RWPE1 (cell line): ENCODE measurements at places on chromosomes 6 and 20.

DNA sequence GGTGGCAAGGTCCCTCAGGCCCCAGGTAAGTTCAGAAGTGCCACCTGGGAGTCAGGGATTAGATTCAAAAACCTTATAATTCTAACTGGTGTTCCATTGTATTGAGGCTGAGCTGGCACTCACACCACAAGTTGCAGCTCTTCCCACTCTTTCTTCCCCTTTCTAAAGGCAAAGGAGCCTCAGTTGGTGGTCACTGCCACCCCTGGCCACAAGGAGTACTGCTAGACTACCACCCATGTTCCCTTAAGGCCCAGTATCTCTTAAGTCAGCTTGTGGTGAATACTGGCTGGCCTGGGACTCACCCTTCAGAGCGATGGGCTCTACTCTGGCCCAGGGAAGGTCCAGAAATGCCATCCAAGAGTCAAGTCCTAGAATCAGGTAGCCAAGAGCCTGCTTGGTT lies 421.1 kb upstream of the KHDRBS2 start:
- DNase-seq: no peak

DNA sequence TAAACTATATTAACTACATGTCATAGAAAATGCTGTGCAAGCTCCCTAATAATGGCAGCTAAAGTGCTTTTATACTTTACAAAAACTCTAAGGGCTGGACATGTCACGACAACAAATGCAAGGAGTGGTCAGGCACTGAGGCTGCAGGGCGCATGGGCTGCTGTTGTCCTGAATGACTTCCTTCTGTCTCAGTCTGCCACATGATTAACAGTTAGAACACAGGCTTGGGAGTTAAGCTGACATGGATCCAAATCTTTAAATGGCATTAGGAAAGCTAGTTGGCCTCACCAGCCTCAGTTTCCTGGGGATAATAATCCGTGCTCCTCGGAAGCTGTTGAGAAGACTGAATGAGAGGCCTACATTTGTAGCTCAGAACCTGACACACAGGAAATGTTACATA lies 57.4 kb downstream of the PREP start:
- no peak for DNase-seq

- no peak for DNase-seq
These were observed 404.1 kb downstream of the CDH4 start for GRCh38 chr20:61656198-61656597.

DNA sequence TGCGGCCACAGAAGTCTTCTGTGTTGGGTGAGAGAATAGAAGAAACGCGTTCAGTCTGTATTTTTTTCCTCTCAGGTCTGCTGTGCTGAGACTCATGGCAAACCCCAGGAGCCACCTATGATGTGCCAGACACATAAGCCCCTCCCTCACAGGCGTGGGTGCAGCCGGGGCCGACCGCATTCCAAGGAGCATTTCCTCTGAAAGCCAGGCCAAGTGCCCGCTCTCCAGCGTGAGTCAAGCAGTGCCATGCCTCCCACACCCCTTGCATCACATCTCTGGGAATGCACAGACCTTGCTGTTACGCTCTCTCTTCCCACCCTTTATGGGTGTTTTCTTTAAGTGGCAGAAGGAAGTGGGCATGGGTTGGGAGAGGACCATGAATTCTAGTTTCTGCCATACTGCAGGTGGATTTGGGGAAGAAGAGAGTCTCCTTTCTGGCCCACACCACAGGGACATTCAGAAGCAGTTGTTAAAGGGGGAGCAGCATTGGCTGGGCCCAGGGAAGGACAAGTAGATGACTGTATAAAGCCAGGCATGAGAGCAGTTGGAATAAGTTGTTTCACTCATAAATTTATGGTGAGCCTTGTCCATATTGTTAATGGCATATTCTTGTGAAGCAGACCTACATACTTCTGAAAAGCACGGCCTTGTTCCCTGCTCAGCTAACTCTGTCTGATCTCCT lies 37.1 kb upstream of the TFAP2A start:
- DNase-seq: peak; percentile 96

GRCh38 chr20:35600993-35601973 lies 14.3 kb upstream of the SPAG4 start:
- DNase-seq: peak; percentile 88

DNA sequence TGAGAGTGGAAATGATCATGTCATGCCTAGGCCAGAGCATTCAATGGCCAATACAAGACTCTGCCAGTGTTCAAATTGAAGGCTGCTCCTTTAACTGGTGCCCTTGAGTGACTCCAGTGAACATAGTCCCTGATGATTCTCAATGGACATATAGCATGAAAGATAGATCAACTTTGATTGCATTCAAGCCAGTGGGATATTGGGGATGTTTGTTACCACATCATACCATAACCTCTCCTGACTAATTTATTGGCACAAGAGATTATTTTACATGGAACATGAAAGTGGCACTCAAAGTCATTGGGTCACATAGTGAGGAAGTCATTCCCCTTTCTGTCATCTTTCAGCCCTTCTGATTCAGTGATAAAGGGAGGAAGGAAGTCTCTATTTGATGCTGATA lies 139.0 kb downstream of the EYA2 start:
- no peak for DNase-seq

DNA sequence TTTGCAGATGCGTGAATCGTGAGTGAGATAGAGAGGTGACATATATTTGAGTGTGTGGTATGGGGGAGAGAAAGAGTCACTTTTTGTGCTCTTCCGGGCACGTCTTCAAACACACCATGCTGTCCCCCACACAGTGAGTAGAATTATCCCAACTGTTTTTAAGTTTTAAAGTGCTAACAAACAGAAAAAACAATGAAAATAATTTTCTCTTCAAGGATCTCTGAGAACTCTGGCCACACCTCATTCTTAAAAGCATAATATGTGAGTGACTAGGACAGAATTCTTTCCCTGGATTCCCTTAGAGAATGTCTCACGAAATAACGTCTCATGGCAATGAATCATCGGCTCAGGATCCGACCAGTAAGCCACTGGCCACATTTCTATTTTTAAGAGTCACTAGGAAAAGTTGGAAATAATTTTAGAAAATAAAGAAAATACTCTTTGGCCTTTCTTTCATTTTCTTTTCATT lies 235.7 kb upstream of the ZNF217 start:
- DNase-seq: peak; percentile 97

DNA sequence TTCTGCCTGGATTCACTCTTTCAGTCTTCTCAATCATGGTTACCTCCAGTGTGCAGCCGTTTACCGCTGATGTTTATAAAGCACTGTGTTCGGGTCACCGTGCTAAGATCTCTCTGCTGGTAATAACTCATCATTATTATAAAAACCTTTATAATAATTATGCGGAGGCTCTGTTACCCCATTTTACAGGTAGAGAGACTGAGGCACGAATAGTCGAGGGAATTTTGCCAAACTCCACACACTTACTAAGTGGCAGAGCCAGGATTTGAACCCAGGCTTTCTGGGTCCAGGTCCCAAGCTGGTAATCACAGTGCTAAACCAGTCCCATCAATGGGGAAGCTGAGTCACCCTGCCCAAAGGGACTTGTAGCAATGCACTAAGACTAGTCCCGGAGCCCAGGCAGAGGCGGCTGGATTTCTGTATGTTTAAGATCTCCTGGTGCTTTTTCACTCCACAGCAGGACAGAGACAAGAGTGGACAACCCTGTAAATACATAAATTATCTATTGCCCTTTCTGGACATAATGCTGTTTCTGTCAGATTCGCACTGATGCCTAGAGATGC lies 48.1 kb downstream of the SYNJ2 start:
- DNase-seq: no peak

DNA sequence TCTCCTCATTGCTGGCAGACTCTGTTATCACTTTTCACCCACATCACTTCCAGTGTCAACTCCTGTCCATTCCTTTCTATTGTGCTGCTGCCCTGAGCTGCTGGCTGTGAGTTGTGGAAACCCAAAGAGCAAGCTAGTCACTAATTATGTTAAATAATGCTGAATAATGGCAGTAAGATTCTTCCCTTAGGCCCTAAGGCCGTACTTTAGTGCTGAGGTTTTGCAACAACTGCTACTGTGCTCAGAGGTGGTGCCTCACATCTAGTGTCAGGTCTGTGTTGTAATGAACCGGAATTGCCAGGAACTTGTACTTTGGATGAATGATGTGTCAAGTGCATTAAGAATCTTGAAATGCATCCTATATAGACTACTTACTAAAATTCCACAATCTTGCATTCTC lies 372.2 kb upstream of the RNF217 start:
- DNase-seq: no peak

DNA sequence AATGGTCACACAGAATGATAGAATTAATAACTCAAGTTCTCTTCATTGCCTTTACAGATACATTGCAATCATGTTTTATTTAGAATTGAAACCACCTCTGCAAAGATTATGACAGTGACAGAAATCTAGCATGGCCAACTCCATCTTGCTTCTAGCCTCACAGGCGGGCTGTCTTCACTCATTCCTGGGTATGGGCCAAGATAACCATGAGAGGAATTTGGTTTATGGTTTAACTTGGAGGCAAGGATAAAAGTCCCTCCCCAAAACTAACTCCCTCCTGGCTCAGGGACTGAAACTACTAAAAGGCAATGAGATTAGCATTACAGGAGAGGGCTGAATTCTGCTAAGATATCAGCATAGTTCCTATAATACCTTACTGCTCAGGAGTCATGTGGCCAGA lies 95.2 kb upstream of the CST7 start:
- DNase-seq: no peak

- DNase-seq: no peak
These were observed 32.2 kb downstream of the KCNB1 start for GRCh38 chr20:49450281-49450721.

GRCh38 chr6:88650029-88650619 lies 313.3 kb downstream of the RNGTT start:
- DNase-seq: no peak

DNA sequence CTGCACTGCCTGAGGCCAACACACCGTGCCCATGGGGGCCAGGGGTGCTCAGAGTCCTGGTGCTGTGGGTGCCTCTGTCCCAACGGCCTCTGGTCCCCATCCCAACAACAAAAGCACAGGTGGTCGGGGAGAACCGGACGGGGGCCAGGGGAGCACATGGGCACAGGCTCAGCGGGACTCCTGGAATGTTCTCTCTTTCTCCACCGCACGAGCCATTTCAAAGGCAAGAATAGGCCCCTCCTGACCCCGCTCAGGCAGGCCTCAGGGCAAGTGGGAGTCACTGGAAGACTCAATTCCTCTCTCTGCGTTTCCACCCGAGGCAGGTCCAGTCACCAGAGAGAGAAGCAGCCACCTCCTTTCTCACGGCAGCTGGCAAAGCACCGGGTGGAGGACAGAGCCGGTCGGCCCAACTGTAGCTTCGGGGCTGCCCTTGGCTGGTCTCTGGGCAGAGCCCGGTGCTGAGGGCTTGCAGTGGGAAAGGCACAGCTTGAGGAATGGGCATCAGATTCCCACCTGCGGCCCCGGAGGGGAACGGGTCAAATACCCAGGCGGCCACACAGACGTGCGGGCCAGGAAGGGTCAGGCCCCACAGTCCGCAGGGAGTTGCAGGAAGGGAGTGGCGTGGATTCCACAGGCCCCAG lies 55.2 kb downstream of the KCNQ2 start:
- DNase-seq: no peak

DNA sequence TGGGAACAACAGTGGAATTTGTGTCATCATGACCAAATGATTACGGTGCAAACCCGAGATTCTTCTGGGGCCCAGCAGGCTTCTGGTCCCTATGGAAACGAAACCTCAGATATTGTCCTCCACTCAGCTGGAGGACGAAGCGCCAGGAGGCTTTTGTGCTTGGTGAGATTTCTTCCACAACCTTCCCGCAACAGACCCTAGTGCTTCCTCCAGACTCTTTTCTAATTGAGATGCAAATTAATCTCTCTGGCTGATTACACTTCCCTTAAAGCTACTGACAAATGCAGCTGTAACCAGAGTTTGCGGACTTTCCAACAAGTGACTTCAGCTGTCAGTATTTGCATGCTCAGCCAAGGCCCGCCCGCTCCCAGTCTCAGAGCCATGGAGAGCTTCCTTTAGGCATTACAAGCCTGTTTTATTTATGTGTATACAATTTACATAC lies 96.0 kb downstream of the INSM1 start:
- DNase-seq: no peak

DNA sequence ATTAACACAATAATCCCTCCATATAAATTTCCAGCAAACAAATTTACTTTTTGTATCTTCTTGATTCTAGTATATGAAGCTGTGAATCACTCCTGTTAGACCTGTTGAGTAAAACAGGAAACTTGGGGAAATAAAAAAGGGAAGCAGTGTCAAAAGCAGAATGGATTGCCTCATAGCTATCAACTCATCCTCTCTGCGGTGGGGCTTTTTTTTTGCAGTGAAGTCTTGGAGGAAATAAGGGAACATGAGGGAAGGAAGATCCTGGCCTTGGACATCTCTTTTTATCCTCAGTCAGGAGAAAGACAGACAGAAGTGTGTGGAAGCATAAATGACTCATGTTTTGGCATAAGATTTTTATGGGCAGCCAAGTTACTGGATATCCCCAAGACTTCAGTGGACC lies 332.5 kb downstream of the TFAP2A start:
- no peak for DNase-seq

- no peak for DNase-seq
These were observed 288.2 kb downstream of the GJA1 start for GRCh38 chr6:121723623-121724022.

DNA sequence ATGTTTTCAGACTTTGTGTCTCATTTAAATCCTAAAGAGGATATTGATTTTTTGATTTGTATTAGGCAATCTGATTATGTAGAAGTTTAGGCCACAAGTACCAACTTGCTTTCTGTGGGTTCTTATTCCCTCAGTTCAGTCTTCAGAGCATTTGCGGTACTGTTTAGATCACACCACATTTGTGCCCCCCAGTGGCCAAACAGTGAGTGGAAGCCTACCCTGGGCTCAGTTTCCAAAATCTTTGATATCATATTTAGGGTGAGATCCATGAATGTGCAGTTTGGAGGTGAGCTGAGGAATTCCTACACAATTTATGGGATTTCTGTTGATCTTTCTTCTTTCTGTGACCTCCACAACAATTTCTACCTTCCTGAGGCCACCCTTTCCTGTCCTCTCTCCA lies 92.3 kb upstream of the FUT9 start:
- DNase-seq: peak; percentile 8

- no peak for DNase-seq
These were observed 8.7 kb downstream of the RNF24 start for GRCh38 chr20:4006640-4007039.

DNA sequence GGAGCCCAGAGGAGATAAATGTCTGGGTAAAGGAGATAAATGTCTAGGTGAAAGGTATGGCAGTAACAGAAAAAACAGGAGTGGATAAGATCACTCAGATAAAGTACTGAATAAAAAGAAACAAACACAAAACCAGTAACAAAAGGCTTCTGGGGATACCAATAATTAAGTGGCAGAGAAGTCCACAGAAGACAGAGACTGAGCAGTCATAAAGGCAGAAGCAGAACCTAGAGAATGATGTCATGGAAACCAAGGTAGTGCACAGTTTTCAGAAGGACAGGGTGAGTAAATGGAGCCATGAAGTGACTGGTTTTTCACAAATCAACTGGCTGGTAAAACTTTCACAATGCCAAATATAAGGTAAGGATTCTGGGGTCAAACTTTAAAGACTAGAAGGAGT lies 80.9 kb upstream of the PLN start:
- DNase-seq: no peak
